ENCODE measurements at places on chromosomes 12 and 14.

GRCh38 chr14:94373708-94374107 is 14.7 kb downstream of the SERPINA1 start:
- DNase-seq, result no peak

DNA sequence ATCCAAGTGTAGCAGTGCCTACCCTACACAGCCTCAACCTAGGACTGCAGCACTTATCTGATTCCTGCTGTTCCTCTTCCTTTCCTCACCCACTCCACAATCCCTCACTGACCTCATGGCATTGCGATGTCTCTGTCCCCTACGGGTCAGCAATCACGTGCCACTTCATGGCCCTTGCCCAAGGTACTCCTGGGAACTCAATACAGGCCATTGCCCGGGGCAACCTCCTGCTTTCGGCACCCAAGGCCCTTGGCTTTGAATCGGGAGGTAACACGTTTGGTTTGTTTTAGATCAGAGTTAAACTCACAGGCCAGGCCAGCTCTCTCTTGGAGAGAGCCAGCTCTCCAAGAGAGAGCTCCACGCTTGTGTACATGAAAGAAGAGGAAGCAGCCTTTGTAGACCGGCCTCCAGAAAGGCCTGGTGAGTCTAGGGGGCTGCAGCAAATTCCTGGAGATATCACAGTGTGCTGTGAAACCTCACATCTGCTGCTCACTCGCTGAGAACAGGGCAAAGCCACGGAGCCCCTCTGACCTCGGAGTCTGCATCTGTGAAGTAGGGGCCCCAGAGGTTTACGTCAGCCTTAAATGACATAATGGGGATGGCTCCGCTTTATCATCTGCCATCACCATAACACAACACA is 12.2 kb downstream of the CLMN start:
- no peak for DNase-seq

DNA sequence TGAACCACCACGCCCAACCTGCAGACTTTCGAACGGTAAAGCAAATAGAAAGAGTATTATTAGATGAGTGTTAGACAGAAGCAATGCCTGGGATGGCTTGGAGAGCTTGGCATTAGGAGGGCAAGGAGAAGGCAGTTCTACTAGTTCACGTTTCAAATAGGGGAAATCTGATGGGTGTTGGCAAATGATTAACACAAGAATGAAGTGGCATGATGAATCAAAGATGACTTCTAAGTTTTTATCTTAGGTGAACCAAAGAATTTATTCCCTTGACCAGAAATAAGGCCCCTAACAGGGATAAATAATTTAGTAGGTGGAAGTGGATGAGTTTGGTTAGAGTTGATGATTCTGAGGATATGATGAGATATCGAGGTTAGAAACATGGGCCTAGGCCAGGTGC is 38.5 kb downstream of the DRAM1 start:
- no peak for DNase-seq

GRCh38 chr14:68606644-68607043 is 186.2 kb downstream of the ZFP36L1 start:
- DNase-seq, result no peak

DNA sequence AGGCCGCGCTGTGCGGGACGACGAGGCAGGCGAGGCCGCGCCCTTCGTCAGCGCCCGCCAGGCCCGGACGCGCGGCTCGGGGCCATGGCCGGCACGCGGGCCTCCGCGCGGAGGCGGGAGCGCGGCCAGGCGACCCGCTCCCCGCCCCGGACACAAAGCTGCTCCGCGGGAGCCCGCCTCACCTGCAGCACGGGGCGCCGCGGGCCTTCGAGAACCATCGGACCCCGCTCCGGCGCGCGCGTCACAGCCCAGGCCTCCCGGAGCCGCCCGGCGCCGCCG is 342 bp downstream of the DICER1 start:
- DNase-seq, result no peak

- no peak for DNase-seq
These were observed 4.3 kb upstream of the FBRSL1 start for GRCh38 chr12:132485619-132486018.

DNA sequence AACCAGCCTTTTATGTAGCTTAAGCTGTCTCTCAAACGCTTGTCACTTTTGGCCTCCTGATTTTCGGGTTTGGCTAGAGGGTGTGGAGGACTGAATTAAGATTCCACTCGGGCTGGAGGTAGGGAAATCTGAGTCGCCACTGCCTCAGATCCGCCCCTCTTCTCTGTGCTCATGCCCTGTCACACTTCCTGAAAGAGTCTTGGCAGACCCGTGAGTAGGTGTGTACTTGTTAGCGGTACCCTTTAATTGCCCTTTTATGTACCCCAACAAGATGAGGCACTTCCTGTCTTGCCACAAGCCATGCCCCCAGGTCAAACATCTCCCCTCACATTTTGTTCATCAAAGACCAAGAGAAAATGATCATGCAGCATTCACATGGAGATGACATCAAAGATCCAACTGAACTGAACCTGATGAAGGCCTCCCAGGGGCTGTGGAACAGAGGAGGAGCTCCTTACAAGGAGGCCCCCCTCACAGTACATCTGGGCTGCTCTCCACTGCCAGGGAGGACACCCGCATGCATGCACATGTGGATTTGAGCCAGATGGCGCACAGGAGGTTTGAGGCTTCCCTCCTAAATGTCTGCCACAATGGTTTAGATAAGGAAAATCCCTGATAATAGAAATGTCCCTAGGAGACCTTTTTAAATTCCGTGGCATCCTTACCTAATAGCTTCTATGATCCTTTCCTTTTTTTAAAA is 86.5 kb upstream of the CDKN3 start:
- DNase-seq, result no peak

DNA sequence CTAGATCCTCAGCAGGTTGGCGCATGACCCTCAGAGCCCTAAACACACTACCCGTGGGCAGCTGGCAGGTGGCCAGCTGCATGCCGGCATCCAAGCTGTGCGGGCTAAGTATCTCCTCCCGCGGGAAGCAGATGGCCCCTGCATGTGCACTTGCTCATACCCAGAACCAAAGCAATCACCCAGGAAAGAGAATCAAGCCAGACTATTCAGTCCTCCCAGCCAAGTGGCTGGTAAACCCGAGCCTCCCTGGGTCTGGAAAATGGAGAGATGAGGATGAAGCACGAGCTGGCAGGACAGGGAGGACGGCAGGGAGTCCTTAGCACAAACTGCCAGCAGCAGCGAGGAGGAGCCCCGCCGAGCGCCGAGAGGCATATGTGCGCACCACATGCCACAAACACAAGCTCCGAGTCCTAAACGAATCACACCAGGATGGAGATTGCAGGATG is 139.7 kb downstream of the RIMBP2 start:
- no peak for DNase-seq

DNA sequence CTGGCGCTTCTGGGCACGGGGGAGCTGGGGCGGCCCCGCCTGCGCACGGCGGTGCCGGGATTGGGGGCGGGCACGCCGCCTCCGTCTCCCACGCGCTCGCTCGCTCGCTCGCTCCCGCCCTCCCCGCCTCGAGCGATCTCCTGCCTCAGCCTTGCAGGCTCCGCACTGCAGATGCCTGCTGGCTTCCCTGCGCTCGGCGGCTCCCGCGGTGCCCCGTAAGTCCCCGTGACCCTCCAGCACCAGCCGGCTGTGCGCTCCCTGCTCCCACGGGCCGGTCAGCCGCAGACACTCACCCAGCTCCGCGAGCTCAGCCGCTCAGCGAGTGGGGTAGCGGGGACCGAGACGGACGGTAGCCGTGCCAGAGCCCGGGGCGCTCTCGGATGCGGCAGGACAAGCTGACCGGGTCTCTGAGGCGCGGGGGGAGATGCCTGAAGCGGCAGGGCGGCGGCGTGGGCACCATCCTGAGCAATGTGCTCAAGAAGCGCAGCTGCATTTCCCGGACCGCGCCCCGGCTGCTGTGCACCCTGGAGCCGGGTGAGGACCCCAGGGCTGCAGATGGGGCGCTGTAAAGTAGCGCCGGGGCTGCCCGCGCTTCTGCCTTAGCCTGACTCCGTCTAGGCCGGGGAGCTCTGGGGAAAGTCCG is at the start of gene TBC1D30:
TSS of gene TBC1D30 (plus strand) at position 148 of the 643 bp plus-strand sequence. CDS start at position 381, 233 bp downstream.
- peak; percentile 31 for DNase-seq

- no peak for DNase-seq
These were observed 108.4 kb downstream of the RFLNA start for GRCh38 chr12:124403273-124403672.

- no peak for DNase-seq
These were observed 31.4 kb downstream of the FGD6 start for GRCh38 chr12:95185854-95186253.

- no peak for DNase-seq
These were observed 234.2 kb upstream of the RGS6 start for GRCh38 chr14:71698027-71698426.

- peak; percentile 17 for DNase-seq
These were observed 121.4 kb downstream of the AACS start for GRCh38 chr12:125186471-125187147.

GRCh38 chr12:100476013-100476751 is 2.5 kb downstream of the NR1H4 start:
- no peak for DNase-seq

Data from germinal center (tissue), 1 donor.